ENCODE measurements at places on chromosomes 16 and 17.

- no peak for DNase-seq
Observed at GRCh38 chr16:81026429-81026828, 9.2 kb upstream of the ATMIN start.

DNA sequence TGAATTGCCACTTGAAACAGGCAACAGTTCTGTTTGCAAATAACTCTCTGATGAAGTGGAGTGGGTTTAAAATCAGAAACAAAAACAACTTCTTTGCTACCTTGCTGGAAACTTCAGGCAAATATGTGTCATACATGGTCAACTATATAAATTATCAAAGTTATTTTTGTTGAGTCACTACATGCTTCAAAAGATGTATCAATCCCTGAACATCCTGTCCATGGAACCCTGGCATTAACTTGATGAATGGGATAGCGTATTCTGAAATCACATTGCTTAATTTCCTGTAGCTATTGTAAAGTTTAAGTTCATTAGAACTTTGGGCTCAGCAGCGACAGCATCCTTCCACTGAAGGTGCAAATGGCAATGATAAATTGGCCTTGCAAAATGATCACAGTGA, 213.6 kb upstream of the MAF start:
- no peak for DNase-seq

DNA sequence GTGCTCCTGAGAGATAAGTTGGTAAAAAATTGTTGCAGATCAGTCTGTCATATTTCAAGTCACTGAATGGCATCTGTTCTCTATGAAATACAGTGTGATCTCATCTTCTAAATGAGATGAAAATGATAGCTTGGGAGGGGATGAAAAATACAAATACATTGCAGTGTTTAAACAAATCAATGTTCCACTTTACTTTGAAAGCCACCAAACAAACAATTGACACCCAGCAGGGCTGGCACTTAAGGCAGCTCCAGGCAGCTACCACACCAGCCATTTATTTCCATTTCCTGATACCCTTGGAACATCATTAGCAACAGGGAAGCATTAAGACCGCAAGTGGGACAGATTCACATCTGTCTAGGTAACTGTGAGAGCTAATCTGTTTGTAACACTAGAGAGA, 827.6 kb upstream of the KIF2B start:
- DNase-seq, result no peak

DNA sequence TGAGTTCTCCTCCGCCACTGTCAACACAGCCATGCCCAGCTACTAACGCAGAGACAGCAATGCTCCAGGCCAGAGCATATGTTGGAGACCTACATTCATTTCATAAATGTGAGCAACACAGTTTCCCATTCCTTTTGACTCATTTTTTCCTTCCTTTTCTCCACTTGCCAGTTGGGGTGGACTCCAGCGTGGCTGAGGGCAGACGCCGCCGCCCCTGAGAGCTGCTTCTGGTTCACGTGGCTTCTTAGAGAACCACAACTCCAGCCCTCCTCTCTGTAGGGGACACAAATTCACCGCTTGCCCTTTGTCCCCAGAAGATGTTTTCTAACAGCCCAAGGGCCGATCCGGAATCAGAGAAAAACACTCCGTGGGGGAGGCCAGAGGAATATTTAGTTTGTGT, 45.8 kb upstream of the ZCCHC14 start:
- DNase-seq, result no peak
